ENCODE measurements at places on chromosomes 1 and 21. TPM values are rescaled to one million over a fixed set of nuclear protein-coding genes. Genes with fewer than 3 reads are reported as not detected.

DNA sequence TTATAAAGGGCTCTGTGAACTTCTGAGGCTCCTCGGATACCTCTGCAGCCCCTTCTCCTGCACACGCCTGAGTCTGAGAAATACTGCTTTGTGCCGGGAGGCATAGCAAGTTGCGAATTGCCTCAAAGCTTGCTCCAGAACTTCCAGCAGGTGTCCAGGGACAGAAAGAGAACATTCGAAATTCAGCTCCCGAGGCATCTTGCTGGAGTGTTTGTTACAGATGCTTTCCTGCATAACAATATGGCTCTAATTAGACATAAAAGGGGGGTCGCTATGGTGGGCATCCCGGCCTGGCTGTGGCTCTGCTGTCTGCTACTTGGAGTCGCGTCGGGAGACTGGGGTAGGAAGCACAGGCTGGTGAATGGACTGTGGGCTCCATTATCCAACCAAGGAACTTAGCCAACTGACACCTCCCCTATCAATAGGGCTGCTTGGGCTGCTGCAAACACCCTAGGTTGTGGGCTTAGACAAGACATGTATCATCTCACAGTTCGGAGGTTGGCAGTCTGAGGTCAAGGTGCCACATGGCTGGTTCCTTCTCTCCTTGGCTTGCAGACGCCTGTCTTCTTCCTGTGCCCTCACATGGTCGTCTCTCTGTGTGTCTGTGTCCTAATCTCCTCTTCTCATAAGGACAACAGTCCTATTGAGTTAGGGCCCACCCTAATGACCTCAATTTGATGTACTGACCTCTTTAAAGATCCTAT lies 607.0 kb downstream of the NPHP4 start:
- DNase-seq, result no peak

- DNase-seq, result no peak
These were observed 70.4 kb upstream of the TIAM1 start for GRCh38 chr21:31414263-31415000.

GRCh38 chr1:172390683-172391551 lies 29.6 kb upstream of the C1orf105 start:
- DNase-seq, result peak; percentile 35

DNA sequence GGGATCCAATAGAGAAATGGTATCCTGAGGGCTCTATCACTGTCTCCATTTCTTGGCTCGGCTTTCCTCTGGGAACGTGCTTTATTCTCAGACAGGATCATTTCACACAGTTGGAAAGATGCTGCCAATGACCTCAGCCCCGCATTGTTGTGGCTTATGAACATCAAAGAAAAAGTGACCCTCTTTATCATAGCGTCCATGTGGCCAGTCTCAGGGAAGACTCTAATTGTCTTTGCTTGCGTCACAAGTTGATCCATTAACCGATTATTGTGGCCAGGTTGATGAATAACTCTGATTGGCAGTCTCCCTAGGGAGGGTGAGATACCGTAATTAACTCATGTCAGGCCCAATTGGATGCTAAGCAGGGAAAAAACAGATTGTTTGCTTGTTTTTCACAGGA lies 10.4 kb upstream of the TMEM9 start:
- DNase-seq, result no peak

Gene AIRE
- 0.20 TPM for total RNA-seq

DNA sequence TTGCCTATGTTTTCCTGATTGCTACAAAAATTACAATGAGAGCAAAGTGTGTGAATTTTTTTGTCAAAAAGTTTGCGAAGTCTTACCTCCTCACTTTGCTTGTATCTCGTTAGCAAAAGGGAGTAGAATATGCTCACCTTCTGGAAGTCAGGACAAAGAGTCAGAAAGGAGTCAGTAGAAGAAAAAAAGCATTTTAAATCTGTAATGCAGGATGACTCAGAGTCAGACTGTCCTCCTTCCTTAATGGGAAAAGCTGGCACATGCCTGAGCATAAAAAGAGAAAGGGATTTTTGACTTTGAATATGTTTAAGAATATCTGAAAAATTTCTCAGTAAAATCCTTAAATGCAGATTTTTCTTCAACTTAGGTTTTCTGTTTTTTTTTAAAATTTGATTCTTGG lies 14.2 kb upstream of the VN1R5 start:
- DNase-seq, result no peak

- no peak for DNase-seq
These were observed 35.7 kb downstream of the RGS5 start for GRCh38 chr1:163166886-163167555.

Gene GPA33
- total RNA-seq, result 584 TPM

GRCh38 chr1:110471131-110471530 lies 20.2 kb downstream of the PROK1 start:
- DNase-seq, result no peak

DNA sequence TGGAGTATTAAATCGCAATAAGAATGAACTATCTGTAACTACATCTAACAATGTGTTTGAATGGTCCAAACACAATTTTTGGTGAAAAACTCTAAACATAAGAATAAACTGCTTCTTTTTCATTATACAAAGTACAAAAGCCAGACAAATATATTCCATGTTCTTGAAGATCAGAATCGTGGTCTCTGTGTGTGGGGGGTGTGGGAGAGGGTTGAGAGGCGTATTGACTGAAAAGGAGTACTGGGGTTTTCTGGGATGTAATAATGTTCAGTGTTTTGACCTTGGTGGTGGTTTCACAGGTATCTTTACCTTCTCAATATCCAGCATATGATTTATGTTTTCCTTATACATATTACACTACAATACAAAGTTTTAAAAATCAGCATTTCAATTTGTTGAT lies 764 bp upstream of the CFH start:
- no peak for DNase-seq

DNA sequence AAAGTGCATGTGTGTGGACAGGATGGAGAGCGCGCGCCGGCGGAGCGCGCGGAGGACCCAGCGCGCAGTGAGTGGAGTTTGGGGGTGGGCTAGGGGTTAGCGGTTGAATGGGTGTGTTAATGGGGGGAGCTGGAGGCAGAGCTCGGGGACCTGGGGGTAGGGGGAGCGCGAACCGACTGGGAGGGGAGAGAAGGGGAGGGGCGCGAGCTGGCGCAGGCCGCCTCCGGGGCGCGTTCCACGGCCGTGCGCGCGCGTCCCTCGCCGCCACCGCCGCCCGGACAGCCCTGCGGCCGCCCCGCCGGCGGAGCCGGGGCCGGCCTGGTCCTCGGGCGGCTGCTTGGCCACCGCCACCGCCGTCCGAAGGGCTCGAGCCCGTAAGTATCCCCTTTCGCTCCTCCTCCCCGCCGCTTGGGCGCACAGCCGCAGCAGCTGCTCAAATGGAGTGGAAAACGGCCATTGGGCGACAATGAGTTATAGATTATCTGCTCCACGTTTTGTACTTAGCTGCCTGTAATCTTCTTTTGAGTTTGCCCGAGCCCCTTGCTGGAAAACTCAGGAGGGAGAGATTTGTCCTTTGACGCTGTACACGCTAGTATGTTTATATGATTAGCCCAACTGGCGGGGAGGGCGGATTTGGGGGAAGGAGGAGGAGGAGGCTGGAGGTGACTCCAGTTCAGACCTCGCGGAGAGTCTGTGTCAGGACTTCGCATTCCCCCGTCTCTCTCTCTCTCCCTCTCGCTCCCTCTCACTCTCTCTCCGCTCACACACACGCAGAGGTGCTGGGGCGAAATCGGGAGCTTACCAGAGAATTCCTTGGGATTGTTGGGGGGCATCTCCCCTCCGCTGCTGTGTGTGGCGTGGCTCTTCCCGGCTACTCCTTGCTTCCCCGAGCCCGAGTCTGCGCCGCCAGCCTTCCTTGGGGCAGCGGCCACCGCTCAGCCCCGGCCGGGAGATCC lies at the start of gene ADGRL2:
ADGRL2 (plus strand) TSS at position 240 of the 956 bp plus-strand sequence. CDS start 36,051 bp downstream, outside the sequence.
- DNase-seq, result peak; percentile 69

Gene TSTD1
- 92.1 TPM for total RNA-seq

- no peak for DNase-seq
These were observed 44.3 kb upstream of the CCDC27 start for GRCh38 chr1:3707939-3708328.

Gene LCE2B
- not detected for total RNA-seq

DNA sequence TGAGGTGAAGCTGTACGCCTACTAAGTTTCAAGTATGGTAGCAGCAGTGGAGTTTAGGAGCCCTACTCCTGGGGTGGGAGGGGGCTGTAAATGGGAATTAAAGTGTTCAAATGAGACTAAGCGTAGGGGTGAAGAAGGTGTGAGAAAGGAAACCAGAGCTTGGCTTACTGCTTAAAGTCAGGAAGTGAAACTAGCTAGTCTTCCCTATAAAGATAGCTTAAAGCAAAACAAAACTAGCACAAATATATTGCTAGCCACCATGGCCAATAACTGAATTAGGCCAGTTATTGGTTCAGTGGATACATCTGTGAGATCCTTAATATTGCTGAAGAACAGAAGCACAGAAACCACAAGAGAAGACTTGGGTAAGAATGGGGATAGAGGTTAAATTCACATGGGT lies 492.2 kb upstream of the PKN2 start:
- DNase-seq, result no peak

DNA sequence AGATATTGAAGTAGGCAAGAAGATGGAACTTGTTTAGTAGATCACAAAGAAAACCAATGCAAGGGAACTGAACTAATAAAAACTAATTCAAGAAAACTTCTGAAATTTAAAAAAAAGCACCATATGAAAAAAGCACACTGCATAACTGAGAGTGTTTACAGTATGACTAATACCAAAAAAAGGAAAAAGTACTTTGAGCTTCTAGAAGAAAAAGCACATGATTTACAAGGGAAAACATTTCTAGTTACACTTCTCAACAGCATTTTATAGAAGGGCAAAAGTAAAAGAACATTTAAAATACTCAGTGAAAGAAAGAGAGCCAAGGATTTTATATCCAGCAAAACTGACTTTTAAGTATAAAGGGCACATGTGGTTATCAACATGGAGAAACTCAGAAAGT lies 233.6 kb downstream of the RPS6KC1 start:
- DNase-seq, result no peak

GRCh38 chr21:29634418-29634817 lies 305.4 kb downstream of the GRIK1 start:
- no peak for DNase-seq

DNA sequence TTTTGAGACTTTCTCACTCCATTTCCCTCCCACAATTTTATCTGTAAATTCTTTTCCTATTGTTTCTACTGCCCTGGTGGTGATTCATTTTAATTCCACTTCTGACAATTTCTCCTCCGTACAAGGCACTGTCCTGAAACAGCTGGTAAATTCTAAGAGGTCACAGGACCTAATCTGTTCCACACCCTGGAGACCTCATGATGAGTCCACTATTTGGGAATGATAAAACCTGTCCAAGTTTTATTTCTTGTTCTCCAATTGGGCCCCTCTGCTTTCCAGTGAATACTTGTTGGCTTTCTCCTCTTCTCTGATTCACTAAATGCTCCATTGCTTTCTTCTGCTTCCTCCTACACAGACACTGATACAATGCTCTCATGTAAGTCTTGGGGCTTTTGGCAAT lies 343.1 kb upstream of the DUSP10 start:
- DNase-seq, result no peak

DNA sequence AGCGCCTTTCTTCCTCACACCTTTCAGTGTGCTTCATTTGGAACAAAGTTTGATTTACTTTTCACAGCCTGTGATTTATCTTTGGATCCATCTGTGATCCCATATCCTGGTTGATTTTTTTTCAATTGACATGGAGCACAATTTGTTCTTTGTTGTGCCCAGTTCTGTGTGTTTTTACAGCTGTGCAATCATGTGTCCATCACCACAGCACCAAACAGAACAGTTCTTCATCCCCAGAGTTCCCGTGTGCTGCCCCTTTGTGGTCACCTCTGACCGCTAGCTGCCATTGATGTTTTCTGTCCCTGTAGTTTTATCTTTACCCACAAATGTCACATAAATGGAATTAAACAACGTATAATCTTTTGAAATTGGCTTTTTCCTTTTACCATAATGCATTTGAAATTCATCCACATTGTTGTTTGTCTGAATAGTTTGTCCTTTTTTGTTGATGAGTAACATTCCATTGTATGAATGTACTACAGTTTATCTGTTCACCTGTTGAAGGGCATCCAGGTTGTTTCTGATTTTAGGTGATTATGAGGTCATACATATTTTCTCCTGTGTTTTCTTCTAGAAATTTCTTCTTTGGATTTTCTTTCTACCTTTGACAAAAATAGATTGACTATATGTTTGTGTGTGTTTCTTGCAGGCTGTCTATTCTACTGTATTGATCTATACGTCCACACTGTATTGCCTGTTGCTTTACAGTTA lies 17.4 kb downstream of the MIGA1 start:
- DNase-seq, result no peak

- DNase-seq, result no peak
These were observed 22.8 kb downstream of the AKT3 start for GRCh38 chr1:243827206-243827605.

Gene FCN3
- total RNA-seq, result 0.76 TPM

DNA sequence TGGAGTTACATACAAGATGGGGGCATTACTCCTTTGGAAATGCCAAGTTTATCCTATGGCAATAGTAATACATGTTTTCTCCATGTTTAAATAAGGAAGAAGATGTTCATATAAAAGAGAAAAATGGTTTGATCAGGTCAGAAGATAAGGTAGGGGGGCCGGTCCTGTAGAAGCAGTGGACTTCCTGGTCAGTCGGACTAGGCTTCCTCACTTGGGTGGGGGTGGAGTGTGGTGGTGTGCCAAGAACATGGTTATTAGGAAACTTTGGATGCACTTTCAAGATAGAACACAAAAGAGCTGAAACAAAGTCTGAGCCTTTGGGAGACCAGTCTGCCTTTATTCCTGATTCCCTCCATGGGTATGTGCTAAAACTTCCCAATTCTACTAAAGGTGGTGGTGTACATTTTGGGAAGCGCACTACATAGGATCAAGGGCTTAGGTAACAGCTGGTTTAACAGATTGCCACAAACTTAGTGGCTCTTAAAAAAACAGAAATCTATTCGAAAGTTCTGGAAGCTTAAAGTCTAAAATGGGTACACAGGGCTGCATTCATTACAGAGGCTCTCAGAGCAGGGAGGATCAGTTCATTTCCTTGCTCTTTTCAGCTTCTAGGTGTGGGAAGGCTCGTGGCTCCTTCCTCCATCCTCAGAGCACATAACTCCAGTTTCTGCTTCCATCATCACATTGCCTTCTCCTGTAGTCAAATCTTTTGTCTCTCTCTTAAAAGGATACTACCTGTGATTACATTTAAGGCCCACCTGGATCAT lies 64.6 kb downstream of the KDM1A start:
- DNase-seq, result no peak

Gene ATF3
- total RNA-seq, result 58.2 TPM

DNA sequence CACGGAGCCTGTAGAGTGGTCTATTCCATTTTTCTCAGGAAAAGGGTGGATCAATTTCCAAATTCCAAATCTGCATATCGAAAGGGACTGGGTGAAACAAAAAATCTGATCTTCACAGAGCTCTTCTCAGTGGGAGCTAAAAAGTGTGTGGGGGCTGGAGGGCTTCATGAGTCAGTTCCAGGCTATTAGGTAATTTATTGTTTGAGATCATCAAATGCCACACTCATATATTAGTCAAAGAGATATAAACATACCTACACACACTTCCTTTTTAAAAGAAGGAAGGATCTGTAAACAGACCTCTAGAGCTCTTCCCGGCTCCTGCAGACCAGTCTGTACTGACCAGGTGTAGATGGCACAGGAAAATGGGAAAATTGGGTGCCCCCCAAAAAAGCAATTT lies 175.4 kb downstream of the ZBTB18 start:
- DNase-seq, result no peak
